ENCODE measurements at places on chromosomes 6 and 20. TPM values are rescaled to one million over a fixed set of nuclear protein-coding genes. Genes with fewer than 3 reads are reported as not detected.

GHRH gene
- not detected for total RNA-seq

GRCh38 chr6:83303426-83303825 lies 110.3 kb downstream of the RWDD2A start:
- H3K4me3 ChIP-seq = no peak overlapping the region
- no peaks in the 10 kb centered on the region for H3K4me1 ChIP-seq
- H3K27ac ChIP-seq = no peak overlapping the region
- no peak for DNase-seq

STX11 gene
- 5.4 TPM for total RNA-seq

- H3K4me1 ChIP-seq = no peaks in the 10 kb centered on the region
- DNase-seq = no peak
- no peak overlapping the region for H3K27ac ChIP-seq
- no peaks in the 10 kb centered on the region for H3K27me3 ChIP-seq
- no peak overlapping the region for H3K4me3 ChIP-seq
These were observed 105.5 kb downstream of the IPCEF1 start for GRCh38 chr6:154251116-154251515.

DNA sequence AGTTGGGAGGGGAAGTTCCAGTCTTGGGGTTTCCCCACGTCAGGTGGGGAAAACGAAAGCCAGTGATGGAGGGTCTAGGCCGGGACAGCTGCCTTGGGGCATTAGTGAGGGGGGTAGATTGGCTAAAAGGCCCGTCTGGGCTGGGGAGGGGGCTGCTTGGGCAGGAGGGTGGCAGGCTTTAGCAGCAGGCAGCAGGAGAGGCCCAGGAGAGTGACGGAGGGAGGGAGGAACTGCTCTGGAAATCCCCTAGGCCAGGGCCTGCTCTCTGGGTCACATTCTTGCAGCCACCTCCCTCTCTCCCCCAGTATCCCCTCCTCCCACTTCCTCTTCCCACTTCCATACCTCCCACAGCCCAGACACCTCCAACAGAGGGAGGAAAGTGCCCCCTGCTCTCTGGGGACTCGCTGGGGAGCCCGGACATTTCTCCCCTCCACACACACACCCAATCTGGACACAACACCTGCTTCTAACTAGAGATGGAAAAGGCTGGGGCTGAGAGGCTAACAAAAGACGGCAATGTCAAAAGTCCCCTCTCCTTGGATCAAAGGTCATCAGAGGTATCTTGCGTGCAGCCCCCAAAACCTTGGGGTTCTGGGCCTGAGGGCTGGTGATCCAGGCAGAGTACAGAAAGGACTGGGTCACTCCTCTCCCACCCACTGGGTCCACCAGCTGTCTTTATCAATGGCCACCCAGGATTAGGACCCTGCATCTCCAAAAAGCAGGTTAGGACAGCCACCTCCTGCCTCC lies 1.8 kb downstream of the NFKBIE start:
- no peaks in the 10 kb centered on the region for H3K27me3 ChIP-seq
- no peaks in the 10 kb centered on the region for H3K36me3 ChIP-seq
- H3K27ac ChIP-seq = peak overlapping the region; percentile 46

DNA sequence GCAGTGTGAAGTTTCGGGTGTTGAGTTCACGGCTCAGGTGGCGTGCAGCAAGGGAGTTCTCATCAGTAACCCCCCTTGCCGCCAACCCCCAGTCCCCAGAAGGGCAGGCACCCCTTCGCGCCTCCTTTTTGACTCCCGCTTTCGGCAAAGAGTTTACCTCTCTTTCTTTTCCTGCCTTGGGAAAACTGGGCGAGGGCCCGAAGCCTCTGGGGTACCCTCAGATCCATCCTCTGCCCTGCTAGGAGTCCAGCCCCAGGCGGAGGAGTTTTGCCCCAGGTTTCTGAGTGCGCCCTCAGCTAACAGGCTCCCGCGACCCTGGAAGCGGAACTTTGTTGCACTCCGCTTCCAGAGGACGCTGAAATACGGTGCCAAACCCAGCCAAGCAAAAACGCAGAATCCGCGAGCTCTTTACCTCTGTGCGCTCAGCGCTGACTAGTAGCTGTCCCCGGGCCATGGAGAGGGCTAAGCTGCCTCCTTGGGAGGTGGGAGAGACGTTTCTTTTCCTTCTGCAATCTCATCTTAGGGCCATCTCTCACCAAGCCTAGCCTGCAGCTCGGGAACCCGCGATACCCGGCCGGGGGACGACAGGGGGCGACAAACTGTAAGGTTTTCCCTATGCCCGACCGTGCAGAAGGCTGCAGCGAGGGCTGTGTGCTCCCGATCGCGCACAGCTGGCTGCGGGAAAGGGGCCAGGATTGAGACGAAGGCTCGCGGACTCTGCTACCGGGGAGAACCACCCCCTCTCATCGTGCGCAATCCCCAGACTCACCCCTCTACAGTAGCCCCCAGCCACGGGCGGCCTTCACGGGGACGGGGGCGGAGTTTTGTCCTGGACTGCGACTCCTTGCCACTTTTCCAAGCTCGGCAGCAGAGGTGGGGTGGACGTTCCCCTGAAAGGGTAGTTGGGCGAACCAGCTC lies 2.7 kb upstream of the PAX1 start:
- H3K27me3 ChIP-seq = peaks cover 6% of the 10 kb centered on the region
- H3K36me3 ChIP-seq = no peaks in the 10 kb centered on the region
- peaks cover 7% of the 10 kb centered on the region for H3K4me1 ChIP-seq
- peak overlapping the region; percentile 36 for H3K4me3 ChIP-seq
- no peak for DNase-seq

EFHC1 gene
- total RNA-seq = 27.0 TPM

VPS16 gene
- 30.0 TPM for total RNA-seq

GRCh38 chr6:131949909-131950766 lies 1.0 kb downstream of the CCN2 start:
- peak overlapping the region; percentile 92 for H3K27ac ChIP-seq
- no peaks in the 10 kb centered on the region for H3K27me3 ChIP-seq
- no peak for DNase-seq
- peak overlapping the region; percentile 63 for H3K4me3 ChIP-seq
- H3K36me3 ChIP-seq = no peaks in the 10 kb centered on the region
- H3K4me1 ChIP-seq = peaks cover 21% of the 10 kb centered on the region

SCUBE3 gene
- total RNA-seq = 0.49 TPM

RAET1L gene
- total RNA-seq = 8.3 TPM

DNA sequence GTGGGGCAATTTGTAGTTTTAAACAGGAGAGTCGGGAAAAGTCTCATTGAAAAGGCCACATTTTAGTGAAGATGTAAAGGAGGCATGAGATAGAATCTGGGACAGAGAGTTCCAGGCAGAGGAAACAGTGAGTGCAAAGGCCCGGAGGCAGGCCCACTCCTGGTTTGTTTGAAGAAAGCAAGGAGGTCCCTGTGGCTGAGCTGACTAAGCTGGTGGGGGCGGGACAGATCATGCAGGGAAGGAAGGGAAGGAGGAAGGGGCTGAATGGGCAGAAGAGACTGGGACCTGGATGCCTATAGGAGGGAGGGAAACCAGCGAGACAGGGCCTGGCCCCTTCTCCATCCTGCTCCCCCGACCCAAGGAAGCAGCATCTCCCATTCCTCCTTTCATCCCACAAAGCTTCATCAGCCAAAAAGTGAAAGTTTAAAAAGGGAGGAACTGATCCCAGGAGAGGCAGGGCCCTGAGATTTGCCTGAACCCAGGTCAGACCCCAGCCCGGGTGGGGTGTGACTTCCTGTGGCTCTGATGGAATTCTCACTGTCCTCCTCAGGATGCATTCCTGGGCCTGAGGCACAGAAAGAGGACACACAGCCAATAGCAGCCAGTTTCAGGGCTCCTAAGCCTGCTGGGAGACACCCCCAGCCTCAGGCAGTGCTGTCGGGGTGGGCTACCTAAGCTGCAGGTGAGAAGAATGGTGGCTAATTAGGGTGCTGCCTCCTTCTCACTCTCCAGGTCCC lies 54.2 kb upstream of the SIRPA start:
- no peaks in the 10 kb centered on the region for H3K36me3 ChIP-seq
- H3K4me3 ChIP-seq = no peak overlapping the region
- H3K27me3 ChIP-seq = no peaks in the 10 kb centered on the region
- DNase-seq = no peak

- no peaks in the 10 kb centered on the region for H3K27me3 ChIP-seq
- H3K4me3 ChIP-seq = peak overlapping the region; percentile 34
- H3K4me1 ChIP-seq = peaks cover 25% of the 10 kb centered on the region
- H3K27ac ChIP-seq = peak overlapping the region; percentile 73
- no peak for DNase-seq
These were observed 39.4 kb upstream of the PMEPA1 start for GRCh38 chr20:57749131-57749690.

GRCh38 chr20:24646321-24646720 lies 176.9 kb downstream of the SYNDIG1 start:
- no peaks in the 10 kb centered on the region for H3K27me3 ChIP-seq
- DNase-seq = no peak
- H3K27ac ChIP-seq = no peak overlapping the region
- H3K4me3 ChIP-seq = no peak overlapping the region

PI16 gene
- 88.6 TPM for total RNA-seq

SLC26A8 gene
- total RNA-seq = not detected

DNA sequence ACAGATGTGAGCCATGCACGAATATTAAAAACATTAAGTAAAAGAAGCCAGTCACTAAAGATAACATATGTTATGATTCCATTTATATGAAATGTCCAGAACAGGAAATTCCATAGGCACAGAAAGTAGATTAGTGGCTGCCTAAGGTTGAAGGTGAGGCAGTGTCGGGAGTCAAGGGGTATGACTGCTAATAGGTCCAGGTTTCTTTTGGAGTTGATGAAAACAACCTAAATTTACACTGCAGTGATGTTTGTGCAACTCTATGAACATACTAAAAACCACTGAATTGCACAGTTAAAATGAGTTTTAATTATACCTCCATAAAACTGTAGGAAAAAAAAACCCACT lies 14.4 kb downstream of the SRPK1 start:
- no peak overlapping the region for H3K4me3 ChIP-seq
- H3K36me3 ChIP-seq = no peaks in the 10 kb centered on the region
- DNase-seq = no peak
- no peak overlapping the region for H3K27ac ChIP-seq

CRISP2 gene
- total RNA-seq = not detected

DNA sequence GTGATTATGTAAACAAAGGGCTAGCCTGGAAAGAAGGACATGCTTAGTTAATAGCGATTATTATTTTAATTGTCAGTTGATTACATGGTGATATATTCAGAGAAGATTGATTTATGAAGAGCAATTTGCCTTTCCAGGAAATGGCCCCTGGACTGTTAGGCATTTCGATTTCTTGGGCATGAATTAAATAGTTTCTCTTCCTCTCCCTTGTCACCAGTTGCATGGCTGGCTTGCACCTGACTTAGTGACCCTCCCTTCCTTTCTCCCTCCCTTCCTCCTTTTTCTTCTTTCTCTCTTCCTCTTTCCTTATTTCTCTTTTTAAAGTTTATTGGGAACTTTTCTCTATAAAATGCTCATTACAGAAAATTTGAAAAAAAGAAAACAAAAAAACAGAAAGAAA lies 235.4 kb downstream of the CDC5L start:
- H3K27ac ChIP-seq = no peak overlapping the region
- H3K4me1 ChIP-seq = no peaks in the 10 kb centered on the region
- no peak overlapping the region for H3K4me3 ChIP-seq
- no peaks in the 10 kb centered on the region for H3K27me3 ChIP-seq
- no peaks in the 10 kb centered on the region for H3K36me3 ChIP-seq

- no peak overlapping the region for H3K27ac ChIP-seq
- H3K4me1 ChIP-seq = no peaks in the 10 kb centered on the region
- no peaks in the 10 kb centered on the region for H3K36me3 ChIP-seq
- H3K27me3 ChIP-seq = no peaks in the 10 kb centered on the region
- DNase-seq = no peak
These were observed 6.4 kb upstream of the BACH2 start for GRCh38 chr6:90303039-90303438.

GRCh38 chr20:14761903-14762302 lies 424.5 kb upstream of the FLRT3 start:
- no peak for DNase-seq
- H3K27ac ChIP-seq = no peak overlapping the region

DNA sequence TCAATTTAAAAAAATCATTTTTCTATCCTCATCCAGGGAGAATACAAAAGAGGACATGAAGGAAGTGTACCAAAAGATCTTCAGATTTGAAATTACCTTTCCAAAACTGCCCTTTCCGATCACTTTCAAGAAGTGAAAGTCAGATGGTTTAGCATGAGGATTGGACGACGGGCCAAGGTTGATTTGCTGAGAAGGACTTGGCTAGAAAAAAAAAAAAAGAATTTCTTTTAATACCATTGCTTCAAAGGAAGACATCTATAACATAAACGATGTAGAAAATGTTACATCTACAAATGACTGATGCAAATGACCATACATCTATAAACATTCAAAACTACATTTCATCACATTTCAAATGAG lies 120.9 kb upstream of the SLC2A12 start:
- no peaks in the 10 kb centered on the region for H3K27me3 ChIP-seq
- peak overlapping the region; percentile 98 for H3K27ac ChIP-seq
- DNase-seq = no peak
- H3K4me3 ChIP-seq = peak overlapping the region; percentile 95
- peaks cover 69% of the 10 kb centered on the region for H3K4me1 ChIP-seq

DNA sequence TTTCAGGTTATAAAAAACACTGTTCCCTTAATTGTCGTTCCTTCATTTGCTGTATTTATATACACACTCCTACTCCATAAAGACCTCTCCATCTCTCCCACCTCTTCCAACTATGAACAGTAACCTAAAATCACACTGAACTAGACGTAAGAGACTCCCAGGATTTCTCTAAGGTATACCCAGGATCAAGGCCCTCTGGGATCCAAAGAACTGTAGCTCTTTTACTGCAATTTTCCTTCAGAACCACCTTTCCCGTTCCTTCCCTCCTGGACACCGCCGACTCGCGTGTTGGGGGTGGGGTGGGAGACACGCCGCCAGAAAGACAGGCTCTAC lies 680 bp downstream of the LATS1 start:
- H3K36me3 ChIP-seq = no peaks in the 10 kb centered on the region
- H3K27me3 ChIP-seq = no peaks in the 10 kb centered on the region
- peaks cover 33% of the 10 kb centered on the region for H3K4me1 ChIP-seq
- H3K4me3 ChIP-seq = peak overlapping the region; percentile 54
- DNase-seq = no peak

DNA sequence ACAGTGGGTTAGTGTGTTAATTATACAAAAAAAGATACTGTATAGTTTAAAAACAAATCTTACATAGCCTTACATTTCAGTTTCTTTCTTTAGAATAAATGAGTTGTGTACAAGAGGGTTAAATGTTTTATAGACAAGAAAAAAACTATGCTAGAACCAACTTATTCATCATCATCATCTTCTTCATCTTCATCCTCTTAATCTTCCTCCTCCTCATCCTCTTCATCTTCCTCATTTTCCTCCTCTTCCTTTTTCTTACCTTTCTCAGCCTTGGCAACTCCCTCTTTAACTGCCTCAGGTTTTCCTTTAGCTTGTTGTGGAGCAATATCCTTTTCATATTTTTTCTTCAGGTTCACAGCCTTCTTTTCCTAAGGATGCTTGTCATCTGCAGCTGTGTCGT lies 53.7 kb downstream of the RPS12 start:
- no peak overlapping the region for H3K4me3 ChIP-seq
- DNase-seq = no peak
- H3K36me3 ChIP-seq = no peaks in the 10 kb centered on the region
- H3K4me1 ChIP-seq = no peaks in the 10 kb centered on the region
- no peak overlapping the region for H3K27ac ChIP-seq
- no peaks in the 10 kb centered on the region for H3K27me3 ChIP-seq

Measured in vagina (tissue), 2 donors.